Activated T-helper 2 cell treated with anti-CD3 and anti-CD28 coated beads, Interferon-gamma antibody, Interleukin-2, Interleukin-4, amounts not matched to agents 10 μg/mL and 5 μg/mL and 100 μg/mL, durations not matched to agents 14 hours and 24 hours and 36 hours (primary cell): ENCODE measurements at places on chromosomes 12 and 14. TPM values are rescaled to one million over a fixed set of nuclear protein-coding genes. Genes with fewer than 3 reads are reported as not detected.
A peak's percentile ranks its signal among the peaks of the same experiment; 100 is the strongest.

TRAF3 gene
- 67.8 and 72.9 TPM in 2 replicates for total RNA-seq

DNA sequence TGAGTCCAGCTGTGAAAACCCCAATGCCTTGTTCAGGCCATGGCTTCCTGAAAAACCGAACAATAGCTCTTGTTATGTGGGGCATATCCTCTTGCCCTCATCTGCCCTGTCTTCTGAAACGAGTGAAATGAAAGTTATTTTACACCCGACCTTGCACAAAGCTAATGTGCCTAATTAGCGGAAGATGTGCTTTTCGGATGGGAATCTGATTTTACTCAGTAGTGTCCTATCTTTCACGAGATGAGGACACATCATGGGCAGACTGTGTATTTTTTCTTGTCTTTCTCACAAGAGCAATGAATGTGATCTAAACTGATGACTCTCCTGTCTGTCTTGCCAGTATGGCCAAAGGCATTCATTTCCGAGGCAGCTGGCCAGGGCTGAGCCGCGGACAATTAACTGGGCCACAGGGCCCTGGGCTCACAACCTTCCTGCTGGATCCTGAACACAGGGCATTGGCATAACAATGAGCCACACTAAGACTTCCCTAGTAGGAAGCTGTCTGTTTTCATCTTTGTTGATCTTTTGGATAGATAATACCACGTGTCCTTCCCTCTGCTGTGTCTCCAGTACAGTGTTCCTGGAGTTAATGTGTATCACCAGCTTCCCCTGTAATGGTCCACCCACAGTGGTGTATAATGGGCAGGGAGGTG lies 86.0 kb upstream of the HIF1A start:
- H3K27ac ChIP-seq, result no peak overlapping the region
- DNase-seq, result no peak
- peaks cover 6% of the 10 kb centered on the region for H3K27me3 ChIP-seq
- no peak overlapping the region for H3K4me3 ChIP-seq
- H3K36me3 ChIP-seq, result no peaks in the 10 kb centered on the region

LRRC74A gene
- total RNA-seq, result not detected in 2 replicates

SIX6 gene
- not detected in 2 replicates for total RNA-seq

GSC gene
- total RNA-seq, result 0.14 TPM in 1 of 2 replicates, not detected in the other

GRCh38 chr14:20662968-20663732 lies 21.2 kb upstream of the RNASE4 start:
- H3K27me3 ChIP-seq, result peaks cover 9% of the 10 kb centered on the region
- H3K4me3 ChIP-seq, result peak overlapping the region; percentile 80
- no peak overlapping the region for H3K27ac ChIP-seq
- DNase-seq, result peak; percentile 77

GRCh38 chr12:5102261-5102789 lies 58.6 kb downstream of the KCNA5 start:
- H3K4me1 ChIP-seq, result no peaks in the 10 kb centered on the region
- no peak overlapping the region for H3K27ac ChIP-seq
- DNase-seq, result no peak
- H3K36me3 ChIP-seq, result no peaks in the 10 kb centered on the region

GRCh38 chr12:104292872-104293794 lies 10.4 kb upstream of the EID3 start:
- no peaks in the 10 kb centered on the region for H3K27me3 ChIP-seq
- H3K4me1 ChIP-seq, result peaks cover 49% of the 10 kb centered on the region
- no peak overlapping the region for H3K27ac ChIP-seq
- H3K36me3 ChIP-seq, result peaks cover 73% of the 10 kb centered on the region
- no peak for DNase-seq

OR4E2 gene
- total RNA-seq, result not detected in 2 replicates

MYF6 gene
- total RNA-seq, result not detected in 2 replicates

ZDHHC22 gene
- not detected in 2 replicates for total RNA-seq

- H3K4me1 ChIP-seq, result no peaks in the 10 kb centered on the region
- no peak for DNase-seq
- no peak overlapping the region for H3K4me3 ChIP-seq
- H3K27me3 ChIP-seq, result no peaks in the 10 kb centered on the region
Measured at GRCh38 chr12:60947533-60947932, 1312.7 kb upstream of the USP15 start.

CD163 gene
- not detected in 2 replicates for total RNA-seq

- no peaks in the 10 kb centered on the region for H3K27me3 ChIP-seq
- no peaks in the 10 kb centered on the region for H3K36me3 ChIP-seq
- no peak overlapping the region for H3K27ac ChIP-seq
- no peak for DNase-seq
- peaks cover 43% of the 10 kb centered on the region for H3K4me1 ChIP-seq
Measured at GRCh38 chr14:76917745-76918255, 91.6 kb downstream of the LRRC74A start.

ASPG gene
- not detected in 2 replicates for total RNA-seq

DNA sequence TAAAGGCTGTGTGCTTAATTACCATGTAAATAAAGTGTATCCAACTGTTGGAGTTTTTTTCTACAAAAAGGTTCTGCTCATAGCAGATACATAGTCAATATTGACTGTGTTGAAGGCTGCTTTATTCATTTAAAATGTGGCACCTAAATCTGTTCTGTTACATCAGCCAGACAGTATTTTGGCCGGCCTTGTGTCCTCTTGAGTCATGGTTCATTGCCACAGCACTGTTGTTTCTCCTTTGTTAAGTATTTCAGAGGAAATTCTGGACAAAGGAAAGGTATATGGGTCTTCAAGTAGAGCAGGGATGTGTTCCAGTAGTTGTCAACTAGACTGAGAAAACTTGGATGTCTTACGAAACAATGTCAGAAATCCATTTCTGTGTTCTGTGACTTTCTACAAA lies 95.5 kb downstream of the SLC38A6 start:
- no peak overlapping the region for H3K4me3 ChIP-seq
- no peak for DNase-seq
- no peaks in the 10 kb centered on the region for H3K27me3 ChIP-seq
- no peak overlapping the region for H3K27ac ChIP-seq

AKAP6 gene
- 1.0 and 1.2 TPM in 2 replicates for total RNA-seq

DNA sequence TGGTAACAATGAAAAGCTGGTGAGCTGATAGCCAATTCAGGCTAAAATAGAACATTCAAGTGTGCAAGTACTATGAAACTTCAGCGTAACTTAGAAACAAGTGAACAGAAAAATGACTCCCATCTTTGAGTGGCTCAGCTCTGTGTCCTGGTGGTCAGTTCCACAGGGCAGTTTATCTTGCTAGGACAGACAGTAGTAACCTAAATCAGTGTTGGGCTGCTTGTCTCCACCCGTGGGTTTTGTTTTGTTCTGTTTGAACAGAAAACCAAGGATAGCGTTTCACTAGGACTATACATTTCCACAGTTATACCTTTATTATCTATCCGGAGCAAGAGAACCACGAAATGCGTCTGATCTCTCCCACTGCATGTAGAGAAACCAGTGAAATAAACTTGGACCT lies 467.8 kb downstream of the EGLN3 start:
- DNase-seq, result no peak
- H3K4me3 ChIP-seq, result no peak overlapping the region

DNA sequence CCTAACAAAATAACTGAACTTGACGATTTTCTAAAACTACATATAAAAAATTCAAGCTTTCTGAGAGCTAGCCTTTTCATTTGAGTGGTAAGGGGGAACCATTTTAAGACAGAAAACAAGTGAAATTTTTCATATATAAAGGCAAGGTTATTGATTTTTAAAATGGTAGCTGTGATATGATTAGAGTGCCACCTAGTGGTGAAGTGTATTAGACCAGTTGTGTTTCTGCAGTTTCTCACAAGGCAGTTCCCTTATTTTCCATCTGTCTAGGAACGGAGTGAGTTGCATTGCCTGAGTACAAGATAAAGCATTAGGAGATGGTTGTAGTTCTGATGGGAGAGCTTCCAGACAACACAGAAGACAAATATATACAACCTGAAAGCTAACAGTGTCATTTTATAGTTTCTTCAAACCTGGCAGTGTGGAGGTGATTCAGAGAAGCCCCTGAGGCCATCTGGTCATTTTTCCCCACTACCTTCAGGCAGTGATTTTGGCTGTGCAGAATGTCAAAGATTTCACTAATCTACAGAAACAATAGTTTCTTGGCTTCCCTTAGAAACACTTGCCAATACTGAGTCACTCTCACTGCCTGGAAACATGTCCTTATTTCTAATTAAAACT lies 180.8 kb downstream of the C12orf50 start:
- no peak overlapping the region for H3K27ac ChIP-seq
- H3K4me1 ChIP-seq, result no peaks in the 10 kb centered on the region
- no peak overlapping the region for H3K4me3 ChIP-seq
- no peaks in the 10 kb centered on the region for H3K27me3 ChIP-seq
- DNase-seq, result no peak
- no peaks in the 10 kb centered on the region for H3K36me3 ChIP-seq

- no peak for DNase-seq
- no peaks in the 10 kb centered on the region for H3K36me3 ChIP-seq
- no peak overlapping the region for H3K4me3 ChIP-seq
- peaks cover 3% of the 10 kb centered on the region for H3K4me1 ChIP-seq
Measured at GRCh38 chr14:65131301-65131701, 29.0 kb upstream of the MAX start.

DNA sequence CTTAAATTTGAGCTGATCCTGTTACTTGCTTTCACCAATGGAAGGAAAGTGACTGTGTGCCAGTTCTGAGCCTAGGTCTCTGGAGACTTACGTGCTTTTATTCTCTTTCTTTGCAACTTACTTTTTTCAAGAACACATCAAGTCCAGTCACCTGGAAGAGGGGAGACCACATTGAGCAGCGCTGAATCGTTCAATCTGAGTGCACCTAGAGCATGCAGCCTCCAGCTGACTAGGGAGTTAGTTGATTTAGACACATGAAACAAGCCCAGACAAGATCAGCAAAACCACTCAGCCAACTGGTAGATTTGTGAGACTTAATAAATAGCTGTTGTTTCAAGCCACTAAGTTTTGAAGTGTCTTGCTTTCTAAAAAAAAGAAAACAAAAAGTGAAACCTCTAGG lies 1014.8 kb upstream of the FBXO33 start:
- H3K36me3 ChIP-seq, result no peaks in the 10 kb centered on the region
- DNase-seq, result no peak
- no peaks in the 10 kb centered on the region for H3K27me3 ChIP-seq
- no peaks in the 10 kb centered on the region for H3K4me1 ChIP-seq
- H3K27ac ChIP-seq, result no peak overlapping the region

DNA sequence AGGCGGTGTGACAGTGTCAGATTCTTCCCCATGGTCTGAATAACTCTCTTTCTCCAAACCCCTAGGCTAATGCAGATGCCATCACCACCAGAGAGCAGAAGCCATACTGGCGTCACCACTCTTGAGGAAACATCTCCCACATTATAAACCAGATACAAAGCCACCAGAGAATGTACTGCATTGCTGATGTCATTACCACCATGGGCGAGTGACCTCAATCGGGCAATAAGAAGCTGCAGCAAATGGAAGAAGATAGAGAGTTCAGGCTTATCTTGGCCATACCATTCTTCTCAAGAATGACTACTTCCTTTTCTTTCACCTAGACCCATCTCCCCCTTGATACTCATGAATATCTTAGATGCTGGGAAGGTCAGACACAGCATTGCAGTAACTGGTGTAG lies 1157.2 kb downstream of the TMEM121 start:
- no peaks in the 10 kb centered on the region for H3K4me1 ChIP-seq
- DNase-seq, result no peak
- no peak overlapping the region for H3K4me3 ChIP-seq

GRCh38 chr12:103269946-103270345 lies 225.8 kb downstream of the C12orf42 start:
- no peaks in the 10 kb centered on the region for H3K36me3 ChIP-seq
- H3K4me1 ChIP-seq, result peaks cover 5% of the 10 kb centered on the region
- no peak for DNase-seq
- no peak overlapping the region for H3K4me3 ChIP-seq

GRCh38 chr14:64549791-64550620 lies at the start of gene PPP1R36:
TSS of gene PPP1R36 (plus strand) at chr14:64549961. CDS start at chr14:64549998, 37 bp downstream.
- no peak within 1 kb of the TSS for H3K27ac ChIP-seq
- H3K4me1 ChIP-seq, result peaks cover 10% of the 10 kb centered on the region
- H3K36me3 ChIP-seq, result no peaks in the 10 kb centered on the region
- peak within 1 kb of the TSS; percentile 58 for H3K4me3 ChIP-seq

DNA sequence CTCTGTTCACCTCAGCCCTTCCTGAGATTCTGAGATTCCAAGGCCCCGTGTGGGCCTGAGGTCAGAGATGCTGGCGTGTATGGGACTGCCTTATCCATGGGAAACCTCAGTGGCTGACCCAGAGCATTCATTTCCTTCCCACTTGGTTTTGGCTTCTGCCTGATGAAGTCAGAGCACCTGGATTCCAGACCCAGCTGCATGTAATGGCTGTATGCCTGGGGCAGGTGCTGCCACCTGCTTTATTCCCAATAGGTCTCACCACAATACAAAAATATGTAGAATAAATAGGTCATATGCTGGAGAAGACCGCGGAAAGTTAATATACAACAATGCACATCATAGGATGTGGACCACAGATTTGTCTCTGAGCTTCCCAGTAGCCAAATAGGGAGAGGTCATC lies 25.6 kb downstream of the FIGNL2 start:
- H3K27me3 ChIP-seq, result peaks cover 20% of the 10 kb centered on the region
- no peaks in the 10 kb centered on the region for H3K36me3 ChIP-seq
- H3K4me1 ChIP-seq, result peaks cover 12% of the 10 kb centered on the region
- H3K4me3 ChIP-seq, result no peak overlapping the region
- H3K27ac ChIP-seq, result no peak overlapping the region

GPR135 gene
- 1.6 and 2.4 TPM in 2 replicates for total RNA-seq

DNA sequence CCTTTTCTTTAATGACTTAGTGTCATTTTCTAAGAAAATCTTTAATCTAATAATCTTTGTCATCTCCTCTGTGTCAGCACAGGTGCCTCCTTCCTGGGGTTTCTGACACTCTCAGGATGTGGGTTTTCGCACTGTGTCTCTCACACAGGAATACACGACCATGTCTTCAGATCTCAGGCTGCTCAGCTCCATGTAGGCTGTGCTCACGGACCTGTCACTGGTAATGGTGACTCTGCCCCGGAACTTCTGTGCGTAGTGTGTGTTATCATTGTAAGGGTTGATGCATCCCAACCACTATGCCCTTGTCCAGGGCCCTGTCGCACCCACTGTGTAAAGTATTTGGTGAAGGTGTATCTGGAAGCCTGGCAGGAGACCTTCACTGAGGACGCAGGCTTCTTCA lies 647.8 kb downstream of the TMEM121 start:
- peaks cover 46% of the 10 kb centered on the region for H3K4me1 ChIP-seq
- peak; percentile 52 for DNase-seq
- H3K36me3 ChIP-seq, result no peaks in the 10 kb centered on the region
- H3K4me3 ChIP-seq, result peak overlapping the region; percentile 22
- H3K27ac ChIP-seq, result peak overlapping the region; percentile 39
- peaks cover 33% of the 10 kb centered on the region for H3K27me3 ChIP-seq

DNA sequence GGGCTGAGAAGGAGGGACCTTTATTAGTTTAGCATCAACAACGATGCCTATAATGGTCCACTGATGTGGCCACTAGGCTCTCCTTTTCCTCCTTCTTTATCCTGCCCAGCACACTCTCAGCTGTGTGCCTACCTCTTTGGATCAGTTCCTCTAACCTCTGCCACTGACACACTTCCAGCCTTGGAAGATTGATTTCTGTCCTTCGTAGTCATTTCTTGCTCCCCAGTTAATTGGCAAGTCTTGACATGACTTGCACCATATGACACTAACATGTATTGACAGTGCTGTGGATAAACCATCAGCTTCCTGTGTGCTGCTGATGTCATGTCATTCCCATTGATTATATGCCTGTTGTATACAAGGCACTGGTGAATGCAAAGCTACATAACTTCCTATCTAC lies 90.2 kb upstream of the PLEKHG7 start:
- no peak overlapping the region for H3K4me3 ChIP-seq
- H3K36me3 ChIP-seq, result no peaks in the 10 kb centered on the region
- no peak overlapping the region for H3K27ac ChIP-seq
- no peaks in the 10 kb centered on the region for H3K27me3 ChIP-seq
- DNase-seq, result no peak
- peaks cover 23% of the 10 kb centered on the region for H3K4me1 ChIP-seq

ACOT4 gene
- total RNA-seq, result 0.57 and 1.4 TPM in 2 replicates

SLC15A5 gene
- total RNA-seq, result not detected in 2 replicates
